ENCODE measurements at places on chromosomes 11 and 22. TPM values are rescaled to one million over a fixed set of nuclear protein-coding genes. Genes with fewer than 3 reads are reported as not detected.

The SYT9 gene
- not detected for total RNA-seq

DNA sequence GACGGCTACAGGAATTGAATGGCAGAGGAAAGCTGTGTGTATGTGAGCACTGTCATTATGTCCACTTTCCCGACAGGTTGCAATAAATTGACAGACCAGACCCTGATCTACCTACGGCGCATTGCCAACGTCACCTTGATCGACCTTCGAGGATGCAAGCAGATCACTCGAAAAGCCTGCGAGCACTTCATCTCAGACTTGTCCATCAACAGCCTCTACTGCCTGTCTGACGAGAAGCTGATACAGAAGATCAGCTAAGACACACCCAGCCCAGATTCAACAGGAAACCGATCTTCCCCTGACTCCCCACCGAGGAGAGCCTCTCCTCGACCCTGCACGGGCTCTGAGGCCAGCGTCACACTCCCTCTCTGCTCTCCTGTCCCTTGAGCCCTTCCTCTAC is 11.5 kb upstream of the GRK2 start:
- DNase-seq, result no peak
- H3K27ac ChIP-seq, result peak overlapping the region; percentile 33
- H3K36me3 ChIP-seq, result peaks cover 62% of the 10 kb centered on the region
- peaks cover 44% of the 10 kb centered on the region for H3K4me1 ChIP-seq
- no peaks in the 10 kb centered on the region for H3K27me3 ChIP-seq

The CCDC87 gene
- total RNA-seq, result not detected

GRCh38 chr22:46187862-46188261 is 37.5 kb downstream of the PPARA start:
- peaks cover 17% of the 10 kb centered on the region for H3K36me3 ChIP-seq
- no peak overlapping the region for H3K4me3 ChIP-seq
- H3K27me3 ChIP-seq, result no peaks in the 10 kb centered on the region
- no peak overlapping the region for H3K27ac ChIP-seq
- no peak for DNase-seq
- no peaks in the 10 kb centered on the region for H3K4me1 ChIP-seq

DNA sequence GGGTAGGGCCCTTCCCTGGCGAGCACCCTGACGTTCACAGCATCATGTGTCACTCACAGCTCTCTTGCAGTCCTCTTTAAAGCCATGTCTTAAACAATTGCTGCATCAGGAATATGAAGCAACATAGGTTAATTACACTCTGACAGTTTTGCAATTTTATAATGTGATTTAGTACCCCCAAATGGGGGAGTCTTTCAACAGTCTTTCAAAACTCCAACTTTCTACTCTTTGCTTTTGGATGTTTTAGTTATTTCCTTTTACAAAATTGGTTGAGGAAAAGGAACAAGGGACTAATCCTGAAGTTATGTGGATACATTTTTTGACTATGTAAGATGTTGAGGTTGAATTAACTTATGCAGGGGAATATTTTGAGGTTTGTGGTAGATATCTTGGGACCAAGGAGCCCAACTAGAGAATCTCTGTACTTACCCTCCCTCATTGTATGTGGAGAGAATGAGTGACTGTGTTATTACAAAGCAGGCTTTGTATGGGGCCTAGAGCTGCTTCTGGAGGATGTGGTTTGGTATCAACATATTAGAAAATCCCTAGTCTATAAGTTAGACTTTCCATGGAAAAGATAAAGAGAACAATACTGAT is at the start of gene MMP8:
MMP8 (minus strand) TSS at position 51 of the 597 bp plus-strand sequence. CDS start 99 bp downstream, outside the sequence.
- no peak within 1 kb of the TSS for H3K4me3 ChIP-seq
- no peaks in the 10 kb centered on the region for H3K4me1 ChIP-seq
- H3K27me3 ChIP-seq, result no peaks in the 10 kb centered on the region
- DNase-seq, result no peak

DNA sequence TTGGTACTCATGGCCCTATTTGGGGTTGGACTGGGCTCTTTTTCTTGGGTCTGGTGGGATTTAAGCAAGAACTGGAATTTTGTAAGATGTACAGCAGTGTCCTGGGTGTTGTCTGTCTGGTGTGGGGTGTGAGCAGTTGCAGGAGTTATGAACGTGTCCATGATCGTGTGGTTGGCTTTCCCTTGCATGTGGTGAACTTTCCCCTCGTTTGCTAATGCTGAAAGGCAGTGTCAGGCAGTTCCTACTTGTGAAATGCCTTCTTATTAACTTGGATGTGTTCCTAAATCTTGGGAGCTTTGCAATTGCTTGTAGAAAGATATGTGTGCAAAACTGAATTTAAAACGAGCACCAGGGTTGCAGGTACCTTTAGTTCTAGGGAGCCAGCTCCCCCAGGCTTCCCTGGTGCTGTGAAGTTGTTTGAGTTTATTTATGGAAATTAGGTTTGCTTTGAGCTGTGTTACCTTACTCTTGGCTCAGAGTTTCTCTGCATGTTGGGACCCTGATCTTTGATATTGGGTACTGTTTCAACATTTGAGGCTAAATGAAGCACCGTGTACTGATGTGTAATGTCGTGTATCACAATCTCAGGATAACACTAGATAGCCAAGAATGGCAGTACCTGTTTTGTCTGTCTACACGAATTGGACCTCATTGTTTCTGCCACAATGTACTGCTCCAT is 35.8 kb upstream of the HSD17B12 start:
- H3K27me3 ChIP-seq, result peaks cover 10% of the 10 kb centered on the region
- H3K27ac ChIP-seq, result peak overlapping the region; percentile 82
- H3K4me1 ChIP-seq, result peaks cover 20% of the 10 kb centered on the region
- H3K36me3 ChIP-seq, result peaks cover 5% of the 10 kb centered on the region
- H3K4me3 ChIP-seq, result peak overlapping the region; percentile 87
